ENCODE measurements at places on chromosomes 11 and 22. TPM values are rescaled to one million over a fixed set of nuclear protein-coding genes. Genes with fewer than 3 reads are reported as not detected.

Gene OOSP1
- polyA plus RNA-seq = not detected

- H3K27ac ChIP-seq = no peak overlapping the region
- no peak overlapping the region for H3K4me3 ChIP-seq
- no peaks in the 10 kb centered on the region for H3K36me3 ChIP-seq
- no peak for DNase-seq
Measured at GRCh38 chr11:7587712-7588111, 73.9 kb downstream of the PPFIBP2 start.

GRCh38 chr22:40138866-40139265 lies 38.9 kb upstream of the TNRC6B start:
- H3K27ac ChIP-seq = no peak overlapping the region
- H3K4me3 ChIP-seq = no peak overlapping the region
- H3K27me3 ChIP-seq = no peaks in the 10 kb centered on the region

GRCh38 chr11:108853151-108853550 lies 188.3 kb downstream of the DDX10 start:
- H3K36me3 ChIP-seq = no peaks in the 10 kb centered on the region
- H3K27ac ChIP-seq = no peak overlapping the region
- no peak overlapping the region for H3K4me3 ChIP-seq
- DNase-seq = no peak

- H3K27ac ChIP-seq = peak overlapping the region; percentile 83
- peaks cover 15% of the 10 kb centered on the region for H3K4me1 ChIP-seq
- DNase-seq = peak; percentile 88
- peaks cover 27% of the 10 kb centered on the region for H3K36me3 ChIP-seq
- no peaks in the 10 kb centered on the region for H3K27me3 ChIP-seq
- no peak overlapping the region for H3K4me3 ChIP-seq
Measured at GRCh38 chr11:3095712-3096361, 38.6 kb upstream of the CARS1 start.

Measured in fibroblast of lung (primary cell).